Kidney (tissue), 22 donors: ENCODE measurements at places on chromosomes 7 and 10. TPM values are rescaled to one million over a fixed set of nuclear protein-coding genes. Genes with fewer than 3 reads are reported as not detected.

DNA sequence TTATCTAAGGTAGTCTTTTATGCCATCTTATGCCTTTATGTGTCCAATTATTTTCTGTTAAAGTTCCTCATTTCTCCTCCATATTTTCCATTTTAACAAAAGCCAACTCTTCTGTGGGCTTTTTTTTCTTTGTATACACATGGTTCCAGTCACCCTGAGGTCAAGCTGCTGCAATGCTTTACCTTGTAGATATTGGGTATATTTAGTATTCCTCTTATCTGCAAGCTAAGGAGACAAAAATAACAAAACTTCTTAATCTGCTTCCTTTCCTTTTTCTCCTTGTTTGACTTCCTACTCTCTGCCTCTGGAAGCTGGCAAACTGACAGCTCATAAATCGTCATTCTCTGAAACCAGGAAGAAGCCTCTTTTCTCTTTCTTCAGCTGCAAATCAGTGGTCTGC, 885.0 kb upstream of the LRRN3 start:
- DNase-seq = peak; percentile 22

Gene ARHGEF35
- 9.5 TPM for polyA plus RNA-seq

Gene LEP
- polyA plus RNA-seq = not detected

Gene SEC61A2
- polyA plus RNA-seq = 3.6 TPM
